CD4-positive, alpha-beta memory T cell (primary cell): ENCODE measurements at places on chromosomes 11 and 22. TPM values are rescaled to one million over a fixed set of nuclear protein-coding genes. Genes with fewer than 3 reads are reported as not detected.
A peak's percentile ranks its signal among the peaks of the same experiment; 100 is the strongest.

Gene ADAMTS8
- total RNA-seq, result not detected

Gene NXPE2
- not detected for total RNA-seq

Gene PDE2A
- total RNA-seq, result 1.7 TPM

Gene PKDREJ
- not detected for total RNA-seq

Gene PVALB
- total RNA-seq, result not detected

Gene BTG4
- total RNA-seq, result not detected

DNA sequence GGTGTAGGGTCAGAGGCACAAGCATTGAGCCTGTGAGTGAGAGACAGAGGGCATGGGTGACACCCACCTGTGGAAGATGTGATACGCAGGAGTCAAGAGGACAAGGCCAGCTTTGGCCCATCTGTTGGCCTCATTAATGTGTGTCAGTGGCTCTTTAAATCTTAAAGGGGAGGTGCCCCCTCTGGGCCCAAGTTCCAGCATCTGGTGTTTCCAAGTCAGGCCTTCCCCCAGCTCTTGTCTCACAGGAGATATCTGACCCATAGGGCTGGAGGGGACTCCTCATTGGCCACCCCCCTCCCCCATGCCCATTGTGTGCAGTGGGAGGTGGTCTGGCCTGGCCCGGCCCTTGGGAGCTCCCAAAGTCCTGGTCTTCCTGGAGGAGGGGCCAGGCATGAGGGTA, 8.9 kb downstream of the KCNK7 start:
- H3K27me3 ChIP-seq, result no peaks in the 10 kb centered on the region
- H3K4me3 ChIP-seq, result no peak overlapping the region
- no peak overlapping the region for H3K27ac ChIP-seq
- peaks cover 45% of the 10 kb centered on the region for H3K36me3 ChIP-seq
- no peak for DNase-seq
- peaks cover 17% of the 10 kb centered on the region for H3K4me1 ChIP-seq

GRCh38 chr22:36075230-36075629, 46.6 kb upstream of the RBFOX2 start:
- no peaks in the 10 kb centered on the region for H3K36me3 ChIP-seq
- no peaks in the 10 kb centered on the region for H3K4me1 ChIP-seq
- no peak overlapping the region for H3K4me3 ChIP-seq
- no peaks in the 10 kb centered on the region for H3K27me3 ChIP-seq

- DNase-seq, result no peak
- no peak overlapping the region for H3K27ac ChIP-seq
- no peak overlapping the region for H3K4me3 ChIP-seq
- H3K4me1 ChIP-seq, result no peaks in the 10 kb centered on the region
- H3K36me3 ChIP-seq, result peaks cover 5% of the 10 kb centered on the region
- H3K27me3 ChIP-seq, result no peaks in the 10 kb centered on the region
Measured at GRCh38 chr11:34975482-34975881, 59.1 kb downstream of the PDHX start.

GRCh38 chr11:15826826-15827225, 529.5 kb downstream of the SOX6 start:
- no peak overlapping the region for H3K27ac ChIP-seq
- H3K4me1 ChIP-seq, result no peaks in the 10 kb centered on the region
- no peaks in the 10 kb centered on the region for H3K27me3 ChIP-seq
- H3K36me3 ChIP-seq, result no peaks in the 10 kb centered on the region
- DNase-seq, result no peak

GRCh38 chr22:49601614-49602321, 225.9 kb downstream of the BRD1 start:
- H3K4me1 ChIP-seq, result peaks cover 6% of the 10 kb centered on the region
- no peak overlapping the region for H3K4me3 ChIP-seq
- no peak for DNase-seq

GRCh38 chr11:130451231-130452019, 3.0 kb downstream of the ADAMTS15 start:
- H3K4me1 ChIP-seq, result peaks cover 3% of the 10 kb centered on the region
- H3K4me3 ChIP-seq, result no peak overlapping the region
- no peak overlapping the region for H3K27ac ChIP-seq
- DNase-seq, result no peak

DNA sequence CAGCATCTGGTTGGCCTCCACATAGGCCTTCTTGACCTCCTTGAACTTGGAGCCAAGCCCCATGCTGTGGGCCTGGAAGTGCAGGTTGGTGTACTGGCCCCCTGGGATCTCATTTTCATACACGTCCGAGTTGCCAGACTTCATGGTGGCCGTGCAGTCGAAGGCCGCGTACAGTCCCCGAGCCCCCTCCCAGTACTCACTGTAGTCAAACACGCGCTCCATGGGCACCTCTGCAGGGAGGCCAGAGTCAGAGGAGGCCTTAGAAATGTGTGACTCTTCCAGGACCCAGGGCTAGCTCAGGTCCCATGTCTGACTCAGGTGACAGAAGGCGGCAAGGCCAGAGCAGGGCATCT, 6.7 kb upstream of the LRFN4 start:
- DNase-seq, result no peak
- H3K4me3 ChIP-seq, result no peak overlapping the region
- H3K36me3 ChIP-seq, result peaks cover 7% of the 10 kb centered on the region
- no peak overlapping the region for H3K27ac ChIP-seq
- H3K4me1 ChIP-seq, result no peaks in the 10 kb centered on the region

DNA sequence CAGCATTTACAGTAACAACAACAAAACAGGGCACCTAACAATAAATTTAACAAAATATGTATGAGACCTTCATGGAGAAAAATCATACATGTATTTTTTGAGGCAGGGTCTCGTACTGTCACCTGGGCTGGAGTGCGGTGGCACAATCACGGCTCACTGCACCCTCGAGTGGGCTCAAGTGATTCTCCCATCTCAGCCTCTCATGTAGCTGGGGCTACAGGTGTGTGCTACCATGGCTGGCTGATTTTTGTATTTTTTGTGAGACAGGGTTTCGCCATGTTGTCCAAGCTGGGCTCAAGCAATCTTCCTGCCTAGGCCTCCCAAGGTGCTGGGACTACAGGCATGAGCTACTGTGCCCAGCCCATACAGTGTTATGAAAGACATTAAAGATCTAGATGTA, 278.1 kb downstream of the SWAP70 start:
- no peak for DNase-seq
- no peak overlapping the region for H3K27ac ChIP-seq
- no peaks in the 10 kb centered on the region for H3K27me3 ChIP-seq
- H3K4me1 ChIP-seq, result no peaks in the 10 kb centered on the region
- H3K36me3 ChIP-seq, result no peaks in the 10 kb centered on the region

GRCh38 chr22:43591380-43591779, 179.6 kb downstream of the MPPED1 start:
- no peak overlapping the region for H3K27ac ChIP-seq
- no peaks in the 10 kb centered on the region for H3K27me3 ChIP-seq
- DNase-seq, result no peak
- no peaks in the 10 kb centered on the region for H3K4me1 ChIP-seq

- no peak overlapping the region for H3K27ac ChIP-seq
- DNase-seq, result no peak
- peaks cover 11% of the 10 kb centered on the region for H3K4me1 ChIP-seq
- H3K4me3 ChIP-seq, result no peak overlapping the region
- H3K27me3 ChIP-seq, result peaks cover 4% of the 10 kb centered on the region
- H3K36me3 ChIP-seq, result no peaks in the 10 kb centered on the region
Measured at GRCh38 chr11:119153049-119153818, 4.4 kb downstream of the ABCG4 start.

- no peak for DNase-seq
- H3K36me3 ChIP-seq, result no peaks in the 10 kb centered on the region
Measured at GRCh38 chr11:27380771-27381170, 17.8 kb upstream of the CCDC34 start.

GRCh38 chr11:10623797-10624761, 55.6 kb upstream of the LYVE1 start:
- DNase-seq, result no peak
- H3K4me3 ChIP-seq, result peak overlapping the region; percentile 15
- no peaks in the 10 kb centered on the region for H3K27me3 ChIP-seq
- no peak overlapping the region for H3K27ac ChIP-seq

DNA sequence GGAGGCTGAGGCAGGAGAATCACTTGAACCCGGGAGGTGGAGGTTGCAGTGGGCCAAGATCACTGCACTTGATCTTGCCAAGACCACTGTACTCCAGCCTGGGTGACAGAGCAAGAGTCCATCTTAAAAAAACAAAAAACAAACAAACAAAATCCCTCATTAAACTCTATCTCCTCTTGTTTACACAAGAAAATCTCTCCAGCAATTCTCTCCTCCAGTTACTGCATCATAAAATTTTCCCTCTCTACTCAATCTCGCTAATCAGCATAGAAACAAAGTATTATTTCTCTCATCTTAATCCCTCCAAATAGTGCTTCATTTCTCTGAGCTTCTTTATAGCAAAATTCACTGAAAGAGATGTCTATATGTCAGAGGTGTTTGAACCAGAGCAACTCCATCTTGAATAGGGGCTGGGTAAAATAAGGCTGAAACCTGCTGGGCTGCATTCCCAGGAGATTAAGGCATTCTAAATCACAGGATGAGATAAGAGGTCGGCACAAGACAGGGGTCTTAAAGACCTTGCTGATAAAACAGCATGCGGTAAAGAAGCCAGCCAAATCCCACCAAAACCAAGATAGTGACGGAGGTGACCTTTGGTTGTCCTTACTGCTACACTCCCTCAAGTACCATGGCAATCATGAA, 19.8 kb downstream of the MTMR2 start:
- H3K36me3 ChIP-seq, result no peaks in the 10 kb centered on the region
- DNase-seq, result no peak
- H3K27me3 ChIP-seq, result no peaks in the 10 kb centered on the region
- H3K4me1 ChIP-seq, result no peaks in the 10 kb centered on the region

DNA sequence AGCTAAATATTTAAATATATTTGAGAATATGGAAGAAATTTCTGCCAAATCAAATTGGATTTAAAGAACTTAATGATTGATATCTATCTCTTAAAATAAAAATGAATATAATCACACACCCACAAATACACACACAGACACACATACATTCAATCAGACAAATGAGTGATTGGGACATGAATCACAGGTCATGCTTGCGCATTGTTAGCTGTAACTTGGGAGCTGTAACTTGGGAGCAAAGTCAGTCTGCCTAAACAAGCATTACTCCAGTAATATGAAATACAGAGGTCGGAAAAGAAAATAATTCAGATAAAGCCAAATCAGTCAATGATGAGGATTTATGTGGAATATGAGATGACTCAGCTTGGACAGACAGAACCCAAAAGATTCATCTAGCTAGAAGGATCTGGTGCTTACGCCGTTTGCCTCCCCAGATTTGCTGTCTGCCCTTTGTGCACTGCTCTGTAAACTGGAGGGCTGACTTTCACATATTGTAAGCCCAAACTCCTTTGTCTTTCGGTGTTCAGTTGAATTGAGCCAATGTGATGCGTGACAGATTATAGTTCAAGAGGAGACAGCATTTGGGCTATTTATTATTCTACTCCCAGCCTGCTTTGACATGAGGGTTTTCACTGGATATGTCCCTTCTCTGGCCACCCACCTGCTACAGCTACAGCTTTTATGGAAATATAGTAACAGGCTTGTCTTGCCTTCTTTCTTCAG, 1.6 kb downstream of the OR56B1 start:
- H3K27ac ChIP-seq, result no peak overlapping the region
- no peak overlapping the region for H3K4me3 ChIP-seq
- no peaks in the 10 kb centered on the region for H3K27me3 ChIP-seq
- no peaks in the 10 kb centered on the region for H3K4me1 ChIP-seq
